ENCODE measurements at places on chromosomes 2 and 18.

DNA sequence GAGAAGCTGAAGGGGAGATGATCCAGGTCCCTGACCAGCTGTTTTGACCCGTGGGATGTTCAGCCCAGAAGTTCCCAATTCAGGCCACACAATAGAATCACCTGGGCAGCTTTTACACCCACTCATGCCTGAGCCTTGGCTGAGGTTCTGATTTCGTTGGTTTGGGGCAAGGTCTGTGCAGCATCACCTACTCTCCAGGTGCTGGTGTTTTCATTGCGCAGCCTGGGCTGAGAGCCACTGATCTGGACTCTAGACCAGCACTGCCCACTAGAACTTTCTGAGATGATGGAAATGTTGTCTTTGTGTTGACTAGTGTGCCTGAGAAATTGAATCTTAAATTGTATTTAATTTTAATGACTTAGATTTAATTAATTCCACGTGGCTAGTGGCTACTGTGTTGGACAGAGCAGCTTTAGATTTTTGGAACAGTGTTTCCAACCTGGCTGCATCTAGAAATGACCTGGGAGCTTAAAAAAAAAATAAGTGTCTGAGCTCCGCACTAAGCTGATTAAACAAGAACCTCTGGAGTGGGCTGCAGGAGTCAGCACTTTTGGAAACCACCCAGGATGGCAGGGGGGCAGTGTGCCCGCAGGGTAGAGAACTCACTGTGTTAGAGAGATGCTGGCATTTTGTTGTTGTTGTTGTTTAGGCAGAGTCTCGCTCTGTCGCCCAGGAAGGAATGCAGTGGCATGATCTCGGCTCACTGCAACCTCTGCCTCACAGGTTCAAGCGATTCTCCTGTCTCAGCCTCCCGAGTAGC is 33.7 kb downstream of the DYSF start:
- H3K4me1 ChIP-seq, result peaks cover 4% of the 10 kb centered on the region
- H3K27ac ChIP-seq, result no peak overlapping the region
- H3K27me3 ChIP-seq, result peaks cover 5% of the 10 kb centered on the region
- no peak overlapping the region for H3K4me3 ChIP-seq
- no peak for DNase-seq

- no peak overlapping the region for H3K4me3 ChIP-seq
- no peaks in the 10 kb centered on the region for H3K36me3 ChIP-seq
- DNase-seq, result no peak
- peaks cover 33% of the 10 kb centered on the region for H3K4me1 ChIP-seq
- peaks cover 8% of the 10 kb centered on the region for H3K27me3 ChIP-seq
- peak overlapping the region; percentile 30 for H3K27ac ChIP-seq
Observed at GRCh38 chr2:48902521-48902920, 147.0 kb upstream of the LHCGR start.

- peaks cover 2% of the 10 kb centered on the region for H3K27me3 ChIP-seq
- H3K36me3 ChIP-seq, result no peaks in the 10 kb centered on the region
- DNase-seq, result no peak
- peaks cover 7% of the 10 kb centered on the region for H3K4me1 ChIP-seq
Observed at GRCh38 chr2:173762864-173763263, 202.3 kb downstream of the SP3 start.

- H3K27me3 ChIP-seq, result no peaks in the 10 kb centered on the region
- no peaks in the 10 kb centered on the region for H3K36me3 ChIP-seq
- H3K4me1 ChIP-seq, result no peaks in the 10 kb centered on the region
- no peak for DNase-seq
- H3K27ac ChIP-seq, result no peak overlapping the region
Observed at GRCh38 chr2:37679072-37679695, 7.7 kb upstream of the CDC42EP3 start.

- H3K27me3 ChIP-seq, result no peaks in the 10 kb centered on the region
- no peak overlapping the region for H3K27ac ChIP-seq
- H3K4me1 ChIP-seq, result peaks cover 8% of the 10 kb centered on the region
- H3K4me3 ChIP-seq, result no peak overlapping the region
Observed at GRCh38 chr18:24198461-24198860, 59.6 kb downstream of the CABYR start.

- peaks cover 16% of the 10 kb centered on the region for H3K4me1 ChIP-seq
- no peaks in the 10 kb centered on the region for H3K36me3 ChIP-seq
- DNase-seq, result no peak
- peaks cover 7% of the 10 kb centered on the region for H3K27me3 ChIP-seq
- no peak overlapping the region for H3K4me3 ChIP-seq
Observed at GRCh38 chr2:46381871-46382270, 84.7 kb downstream of the EPAS1 start.

- H3K27ac ChIP-seq, result no peak overlapping the region
- no peaks in the 10 kb centered on the region for H3K27me3 ChIP-seq
- peak; percentile 51 for DNase-seq
- H3K4me1 ChIP-seq, result no peaks in the 10 kb centered on the region
Observed at GRCh38 chr2:112959109-112959812, 18.5 kb upstream of the IL36G start.
